ENCODE measurements at places on chromosomes 7 and 10.

DNA sequence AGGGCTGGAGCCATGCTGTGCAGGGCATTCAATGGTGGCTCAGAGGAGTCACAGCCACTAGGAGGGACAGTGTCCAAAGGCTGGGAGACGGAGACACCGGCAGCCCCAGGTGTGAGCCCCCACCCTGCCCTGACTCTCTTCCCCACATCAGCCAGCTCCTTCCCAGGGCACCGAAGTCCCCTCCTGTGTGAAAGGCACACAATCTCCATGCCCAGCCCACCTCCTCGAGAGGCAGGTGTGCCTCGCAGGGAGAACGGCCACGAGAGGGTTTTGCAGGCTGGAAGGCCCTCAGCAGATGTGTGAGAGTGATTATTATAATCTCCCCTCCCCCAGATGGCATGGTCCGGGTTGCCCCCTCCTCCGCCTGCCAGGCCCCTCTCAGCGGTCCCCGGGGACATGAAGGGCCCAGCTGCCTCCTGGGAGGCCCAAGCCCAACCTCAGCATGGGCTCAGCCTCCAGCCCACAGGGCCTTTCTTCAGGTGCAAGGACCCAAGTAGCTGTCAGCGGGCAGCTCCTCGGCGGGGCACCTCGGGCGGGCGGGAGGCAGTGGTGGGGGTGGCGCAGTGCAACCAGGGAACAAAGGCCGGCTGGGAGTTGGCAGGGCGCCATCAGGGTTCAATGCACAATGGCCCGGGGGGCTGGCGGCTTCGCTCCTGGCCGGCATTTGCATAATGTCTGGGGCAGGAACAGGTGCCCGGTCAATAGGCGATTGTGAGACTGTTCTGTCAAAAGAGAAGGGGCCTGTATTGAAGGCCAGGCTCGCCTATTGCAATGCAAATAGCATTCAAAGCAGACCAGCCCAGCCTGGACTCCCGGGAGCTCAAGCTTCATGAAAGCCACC is 155.3 kb upstream of the ZMIZ1 start:
- DNase-seq: no peak

DNA sequence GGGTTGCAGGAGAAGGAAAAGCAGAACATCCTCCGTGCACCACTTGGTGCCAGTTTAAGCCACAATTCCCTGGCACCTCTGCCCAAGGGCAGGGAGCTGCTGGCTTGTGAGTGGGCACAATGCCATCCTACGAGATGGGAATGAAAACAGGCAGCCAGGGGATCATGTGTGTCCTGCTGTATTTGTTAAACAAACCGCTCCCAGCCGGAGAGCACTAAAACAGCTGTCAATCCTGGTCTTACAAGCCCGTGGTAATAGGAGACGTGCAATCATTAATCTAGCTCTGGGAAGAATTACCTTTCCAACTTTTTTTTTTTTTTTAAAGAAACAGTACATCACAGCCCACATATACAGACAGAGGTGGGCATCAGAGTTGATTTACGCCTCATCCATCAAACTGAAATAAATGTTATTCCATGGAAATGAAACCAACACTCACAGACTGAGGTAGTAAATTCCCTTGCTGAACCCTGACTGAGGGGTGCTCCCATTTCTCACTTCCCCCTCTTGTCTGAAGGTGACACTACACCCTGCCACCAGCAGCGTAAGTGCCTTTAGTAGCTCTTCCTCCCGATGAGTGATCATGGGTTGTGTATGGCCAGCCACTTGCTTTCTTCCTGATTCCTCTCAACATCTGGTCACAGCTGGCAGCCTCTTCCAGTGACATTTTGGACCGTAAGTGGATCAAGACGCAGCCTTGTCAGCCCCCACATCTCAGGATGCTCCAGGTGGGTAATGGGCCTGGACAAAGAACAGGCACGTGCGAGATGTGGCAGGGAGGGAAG is 143.8 kb downstream of the TEX36 start:
- no peak for DNase-seq

DNA sequence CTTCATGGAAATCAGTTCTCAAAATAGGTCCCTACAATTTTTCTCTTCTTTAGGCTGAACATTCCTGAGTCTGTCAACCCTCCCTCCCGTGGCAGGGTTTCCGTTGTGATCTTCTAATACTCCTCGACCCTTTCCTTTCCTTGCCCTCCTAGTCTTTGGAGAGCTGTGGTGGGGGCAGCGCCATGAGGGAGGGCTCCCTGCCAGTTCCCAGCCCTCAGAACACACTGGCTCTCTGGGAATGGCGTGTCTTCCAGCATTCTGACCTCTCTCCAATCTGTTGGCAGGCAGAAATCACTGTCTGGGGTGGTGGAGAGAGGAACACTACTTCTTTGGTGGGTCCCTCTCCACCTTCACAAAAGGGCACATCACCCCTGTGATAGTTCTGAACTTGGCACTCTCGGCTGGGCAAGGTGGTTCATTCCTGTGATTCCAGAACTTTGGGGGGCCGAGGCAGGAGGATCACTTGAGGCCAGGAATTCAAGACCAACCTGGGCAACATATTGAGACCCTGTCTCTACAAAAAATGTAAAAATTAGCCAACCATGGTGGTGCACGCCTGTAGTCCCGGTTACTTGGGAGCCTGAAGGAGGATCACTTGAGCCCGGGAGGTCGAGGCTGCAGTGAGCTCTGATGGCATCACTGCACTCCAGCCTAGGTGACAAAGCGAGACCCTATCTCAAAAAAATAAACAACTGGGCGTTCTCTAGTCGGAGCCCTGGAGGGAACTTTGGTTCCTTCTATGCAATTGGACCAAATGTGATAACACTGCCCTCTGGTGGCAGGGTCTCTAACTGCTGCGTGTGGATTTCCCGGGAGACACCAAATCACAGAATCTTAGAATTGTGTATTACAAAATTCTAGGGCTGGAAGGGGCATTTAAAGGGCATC is 13.1 kb upstream of the ARPC1A start:
- peak; percentile 68 for DNase-seq

DNA sequence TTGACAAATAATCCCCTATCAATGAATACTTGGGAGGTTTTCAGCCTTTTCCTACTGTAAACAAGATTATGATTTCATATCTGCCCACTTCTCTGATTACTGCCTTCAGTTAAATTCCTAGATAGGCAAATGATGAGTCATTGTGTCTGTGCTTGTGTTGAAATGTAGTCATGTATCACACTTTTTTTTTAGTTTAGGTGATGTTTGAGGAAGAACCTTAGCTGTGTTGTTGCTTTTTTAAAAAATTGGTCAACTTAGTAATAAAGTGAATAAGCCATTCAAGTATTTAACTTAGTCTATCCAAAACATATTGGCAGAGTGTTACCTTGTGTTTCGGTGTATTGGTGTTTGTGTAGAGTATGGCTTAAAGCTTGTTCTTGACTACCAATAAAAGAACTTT is 60.0 kb downstream of the WAC start:
- peak; percentile 67 for DNase-seq

DNA sequence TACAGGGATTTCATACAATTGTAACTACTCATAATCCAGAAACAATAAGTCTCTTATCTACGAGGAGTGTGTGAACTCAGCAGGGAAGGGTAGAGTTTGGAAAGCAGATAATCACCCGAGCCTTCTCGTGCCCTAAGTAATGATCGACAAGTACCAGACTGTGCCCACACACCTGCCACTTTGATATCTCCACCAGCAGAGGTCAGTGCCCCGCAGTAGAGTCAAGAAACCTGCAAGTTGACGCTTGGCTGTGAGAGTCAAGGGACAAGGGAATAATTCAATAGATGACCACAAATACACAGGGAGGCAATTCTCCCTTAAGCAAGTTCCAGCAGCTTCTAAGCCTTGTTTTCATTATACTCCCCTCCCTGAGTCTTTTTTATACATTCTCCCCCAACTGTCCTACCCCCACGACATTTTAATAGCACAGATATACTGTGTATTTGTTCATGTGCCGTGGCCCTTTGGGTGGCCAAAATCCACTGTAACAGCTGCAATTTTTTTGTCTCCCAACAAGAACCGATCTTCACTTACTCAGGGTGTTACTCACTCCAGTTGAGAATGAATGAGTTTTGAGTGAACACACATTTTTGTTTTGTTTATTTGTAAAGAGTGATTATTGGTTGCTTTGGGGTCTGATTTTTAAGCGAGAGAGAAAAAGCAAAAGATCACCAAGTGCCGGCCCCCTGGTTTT is 106.9 kb upstream of the RHEB start:
- DNase-seq: no peak

DNA sequence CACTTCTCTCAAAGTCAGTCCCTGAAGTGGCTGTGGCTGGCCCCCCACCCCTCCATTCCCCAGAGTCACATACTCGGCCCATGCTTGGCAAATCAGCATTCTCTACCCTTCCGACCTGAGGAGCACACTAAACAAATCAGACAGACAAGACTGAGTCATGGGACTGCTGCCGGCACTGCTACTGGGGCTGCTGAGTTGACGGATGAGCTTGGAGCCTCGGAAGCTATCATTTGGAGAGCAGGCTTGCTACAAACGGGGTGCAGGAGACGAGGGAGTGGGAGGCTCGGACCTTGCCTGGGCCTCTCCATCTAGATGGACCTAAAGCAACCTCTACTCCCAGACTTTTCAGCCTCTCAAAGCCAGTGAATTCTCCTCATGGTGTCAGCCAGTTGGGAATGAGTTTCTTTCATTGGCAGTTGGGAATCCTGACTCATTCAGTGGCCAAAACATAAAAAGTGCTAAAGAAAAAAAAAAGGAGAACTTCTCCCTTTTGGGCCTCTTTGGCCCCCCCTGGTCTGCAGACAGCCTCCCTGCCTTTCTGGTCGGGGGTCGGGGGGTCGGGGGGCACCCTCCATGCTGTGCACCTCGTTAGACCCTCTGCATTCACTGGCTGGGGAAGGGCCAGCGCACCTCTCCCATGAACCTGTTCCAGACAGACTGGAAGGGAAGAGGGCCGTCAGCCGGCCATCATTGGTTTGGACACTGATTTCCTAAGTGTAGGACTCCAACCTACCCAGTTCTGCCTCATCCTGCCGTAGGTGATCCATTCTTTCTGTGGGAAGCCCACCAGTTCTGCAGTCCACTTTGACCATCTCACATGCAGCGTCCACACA is 52.3 kb upstream of the COL13A1 start:
- no peak for DNase-seq

GRCh38 chr7:112162142-112162766 is 43.9 kb downstream of the DOCK4 start:
- DNase-seq: peak; percentile 16

- DNase-seq: no peak
Measured at GRCh38 chr10:12685261-12686058, 316.1 kb downstream of the CCDC3 start.

Measured in RWPE1 (cell line).